Activated CD4-positive, CD25-positive, alpha-beta regulatory T cell treated with anti-CD3 and anti-CD28 coated beads, Interleukin-2, amount 50 U/mL, for 72 hours (primary cell): ENCODE measurements at places on chromosomes 1 and 21.

DNA sequence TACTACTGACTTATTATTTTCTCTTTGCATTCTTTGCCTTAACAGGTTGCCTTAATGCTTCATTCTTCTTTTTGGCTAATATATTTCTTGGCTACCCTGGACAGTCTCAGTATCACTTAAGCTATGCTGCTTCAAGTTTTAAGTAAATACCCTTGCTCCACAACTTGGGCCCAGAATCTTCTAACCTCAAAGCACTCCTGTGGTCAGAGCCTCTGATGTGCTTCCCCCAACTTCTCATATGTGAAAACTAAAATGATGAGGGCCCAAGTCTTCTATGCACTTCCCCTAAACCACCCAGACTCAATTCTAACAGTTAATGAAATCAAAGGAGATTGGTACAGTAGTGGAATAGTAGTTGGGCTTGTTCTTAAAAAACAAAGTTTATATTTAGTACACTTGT lies 314.1 kb downstream of the PLPP3 start:
- DNase-seq = no peak

- peak; percentile 60 for DNase-seq
Observed at GRCh38 chr1:112674986-112675727, 698 bp downstream of the MOV10 start.

DNA sequence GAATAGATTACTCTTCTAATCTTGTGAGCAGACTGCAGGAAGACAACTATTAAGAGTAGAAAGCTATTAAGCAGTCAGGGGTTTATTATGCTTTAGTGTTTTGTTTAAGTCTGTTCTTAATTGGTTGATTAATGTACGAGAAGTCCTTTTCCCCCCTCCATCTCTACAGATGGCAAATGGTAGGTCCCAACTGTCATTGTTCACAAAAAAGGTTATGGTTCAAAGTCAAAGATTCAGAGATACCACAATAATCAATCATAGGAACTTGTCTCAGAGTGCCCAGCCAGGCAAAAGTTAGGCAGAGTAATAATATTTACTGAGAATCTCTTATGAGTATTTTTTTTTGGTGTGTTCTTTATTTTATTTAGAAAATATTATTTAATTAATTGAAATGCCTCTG lies 26.8 kb downstream of the NFIA start:
- DNase-seq = no peak

GRCh38 chr1:44947063-44947773 lies 39.2 kb downstream of the EIF2B3 start:
- no peak for DNase-seq

- DNase-seq = no peak
Observed at GRCh38 chr1:74791491-74791890, 58.5 kb downstream of the TYW3 start.

- DNase-seq = no peak
Observed at GRCh38 chr1:201013991-201014815, 9.3 kb downstream of the KIF21B start.

DNA sequence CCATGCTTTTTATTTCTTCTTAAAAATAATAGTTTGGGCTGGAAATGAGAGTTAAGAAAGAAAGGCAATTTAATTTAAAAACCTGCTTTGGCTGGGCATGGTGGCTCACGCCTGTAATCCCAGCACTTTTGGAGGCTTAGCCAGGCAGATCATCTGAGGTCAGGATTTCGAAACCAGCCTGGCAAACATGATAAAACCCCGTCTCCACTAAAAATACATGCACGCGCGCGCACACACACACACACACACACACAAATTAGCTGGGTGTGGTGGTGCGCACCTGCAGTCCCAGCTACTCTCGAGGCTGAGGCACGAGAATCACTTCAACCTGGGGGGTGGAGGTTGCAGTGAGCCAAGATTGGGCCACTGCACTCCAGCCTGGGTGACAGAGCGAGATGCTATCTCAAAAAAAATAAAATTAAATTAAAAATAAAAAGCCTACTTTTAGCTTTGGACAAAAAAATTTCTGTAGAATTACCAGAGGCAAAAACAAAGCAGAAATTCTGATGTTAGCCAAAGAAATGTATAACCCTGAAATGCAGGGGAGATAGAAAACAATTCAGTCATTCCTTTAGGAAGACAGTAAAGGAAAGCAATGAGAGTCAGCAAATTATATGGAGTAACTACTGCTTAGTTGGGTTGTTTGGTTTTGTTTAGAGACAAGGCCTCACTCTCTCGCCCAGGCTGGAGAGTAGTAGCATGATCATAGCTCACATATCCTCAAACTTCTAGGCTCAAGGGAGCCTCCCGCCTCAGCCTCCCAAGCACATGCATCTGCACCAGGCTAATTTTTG lies 15.7 kb upstream of the IPP start:
- DNase-seq = no peak

DNA sequence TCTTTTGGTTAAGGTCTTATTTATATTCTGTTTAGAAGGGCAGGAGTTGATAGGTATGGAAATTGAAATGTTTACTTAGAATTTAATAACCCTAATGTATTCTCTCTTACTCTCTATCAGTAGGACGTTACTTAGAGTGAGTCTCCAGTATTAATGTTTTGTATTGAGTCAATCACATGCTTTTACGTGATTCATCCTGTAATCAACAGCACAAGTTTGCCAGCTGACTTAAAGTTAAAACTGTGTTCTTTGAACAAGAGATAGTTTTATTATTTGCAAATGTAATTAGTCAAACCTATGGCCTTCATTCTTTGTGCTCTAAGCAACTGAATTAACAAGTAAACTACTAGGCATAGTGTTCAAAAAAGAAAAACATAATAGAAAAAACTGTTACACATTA lies 57.3 kb downstream of the PKN2 start:
- no peak for DNase-seq

- DNase-seq = no peak
Observed at GRCh38 chr21:45204395-45204794, 83.3 kb downstream of the POFUT2 start.

DNA sequence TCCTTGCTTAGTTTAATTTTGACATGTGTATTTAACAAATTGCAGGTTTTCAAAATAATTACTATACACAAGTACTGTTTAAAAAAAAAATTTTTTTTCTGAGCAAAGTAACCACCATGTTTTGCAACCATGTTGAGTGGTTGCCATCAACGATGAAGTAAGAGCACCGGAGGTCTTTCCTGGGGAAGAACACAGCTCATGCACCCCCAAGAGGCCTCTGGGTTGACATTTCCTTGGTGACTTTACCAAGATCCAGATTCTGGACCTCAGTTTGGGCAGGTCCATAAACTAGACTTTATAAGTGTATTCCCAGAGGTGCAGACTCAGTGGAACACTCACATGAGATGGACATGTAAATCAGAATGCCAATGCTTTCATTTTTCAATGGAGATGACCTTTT lies 36.8 kb upstream of the RALGPS2 start:
- no peak for DNase-seq

- DNase-seq = no peak
Observed at GRCh38 chr1:155247667-155248553, 7.4 kb downstream of the ENTREP3 start.

DNA sequence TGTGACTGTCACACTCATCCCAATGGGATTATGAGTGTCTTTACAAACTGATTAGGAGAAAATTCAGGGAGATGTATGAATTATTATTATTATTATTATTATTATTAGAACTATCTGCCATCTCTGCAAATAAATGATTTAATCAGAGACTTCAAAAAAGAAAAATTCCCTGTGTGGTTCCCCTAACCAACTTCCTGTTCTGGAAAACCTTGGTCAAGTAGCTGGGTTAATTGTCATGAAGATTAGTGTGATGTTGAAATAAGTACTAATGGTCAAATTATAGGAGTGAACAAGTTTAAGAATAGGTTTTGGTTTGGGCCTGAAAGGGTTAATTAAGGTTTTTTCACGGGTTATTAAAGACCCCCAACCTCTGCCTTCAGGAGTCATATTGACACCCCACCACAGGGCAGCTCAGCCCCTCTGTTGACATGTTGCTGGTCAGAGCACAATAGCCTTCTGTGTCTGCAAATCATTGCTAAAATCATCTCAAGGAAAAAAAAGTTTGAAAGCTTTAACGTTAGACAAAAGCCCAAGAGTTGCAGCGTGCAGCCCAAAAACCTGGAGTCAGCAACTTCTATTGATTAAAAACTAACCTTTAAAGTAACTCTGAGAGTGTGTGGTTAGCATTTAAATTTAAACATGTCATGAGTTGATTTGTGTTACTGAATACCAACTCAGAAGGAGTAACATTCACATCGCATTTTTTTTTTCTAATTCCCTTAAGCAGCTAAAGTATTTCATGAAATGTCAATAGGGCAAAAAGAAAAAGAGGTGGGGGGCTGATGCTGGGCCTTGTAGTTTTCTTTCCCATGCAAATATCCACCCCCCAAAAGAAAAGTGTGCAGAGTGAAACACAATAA lies 272.5 kb downstream of the TM2D1 start:
- no peak for DNase-seq

DNA sequence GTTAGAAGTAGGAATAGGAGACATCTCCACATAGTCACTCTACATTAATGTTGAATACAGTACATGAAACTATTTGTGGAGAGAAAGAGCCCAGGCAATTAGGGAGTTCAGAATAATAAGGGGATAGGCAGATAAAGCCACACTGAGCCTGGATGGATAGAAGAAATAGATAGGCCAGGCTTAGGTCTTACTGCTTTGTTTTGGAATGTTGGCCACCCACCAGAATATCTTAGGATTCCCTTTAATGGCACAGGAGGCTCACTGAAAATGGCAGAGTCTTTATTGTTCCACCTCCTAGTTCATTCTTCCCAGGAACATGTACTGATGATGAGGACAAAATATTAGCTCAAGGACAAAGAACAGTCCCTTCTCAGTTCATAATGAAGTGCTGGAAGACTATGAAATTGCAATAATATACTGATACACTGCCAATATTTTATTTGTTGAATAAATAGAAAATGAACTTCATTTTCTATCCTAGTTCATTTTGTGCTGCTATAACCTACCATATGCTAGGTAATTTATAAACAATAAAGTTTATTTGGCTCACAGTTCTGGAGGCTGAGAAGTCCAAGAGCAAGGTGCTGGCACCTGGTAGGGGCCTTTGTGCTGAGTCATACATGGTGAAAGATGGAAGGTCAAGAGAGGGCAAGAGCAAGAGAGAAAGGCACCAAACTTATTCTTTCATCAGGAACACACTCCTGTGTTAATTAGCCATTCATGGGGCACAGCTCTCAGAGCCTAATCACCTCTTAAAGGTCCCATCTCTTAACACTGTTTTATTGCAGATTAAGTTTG lies 87.3 kb downstream of the TBX15 start:
- no peak for DNase-seq

DNA sequence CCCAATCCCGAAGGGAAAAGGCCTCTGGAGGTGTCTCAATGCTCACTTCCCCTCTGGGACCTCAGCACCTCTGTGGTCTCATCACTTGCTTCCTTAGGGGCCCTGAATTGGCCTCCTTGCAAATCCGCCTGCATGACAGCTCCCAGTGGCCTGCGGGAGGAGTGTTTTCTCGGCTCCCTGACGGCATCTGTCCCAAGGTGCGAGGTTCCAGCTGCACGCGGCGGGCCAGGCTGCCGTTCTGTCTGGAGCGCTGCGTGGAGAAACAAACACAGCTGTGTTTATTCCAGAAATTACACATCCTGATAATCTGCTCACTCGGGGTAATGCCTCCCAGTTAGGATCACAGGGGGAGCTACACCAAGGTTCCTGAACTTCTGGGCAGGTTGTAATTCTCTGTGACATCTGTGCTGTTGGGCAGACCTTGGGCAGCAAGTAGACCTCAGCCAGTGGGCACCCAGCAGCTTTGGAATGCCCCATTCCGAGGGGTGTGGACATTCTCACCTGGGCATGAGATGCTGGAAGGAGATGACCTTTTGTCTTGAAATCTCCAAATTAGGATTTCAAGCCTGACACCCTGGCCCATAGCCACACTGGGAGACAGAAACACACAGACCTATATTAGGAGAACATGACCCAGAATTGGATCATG lies 18.2 kb downstream of the EPHB2 start:
- DNase-seq = no peak
